ENCODE measurements at places on chromosomes 2 and 18. TPM values are rescaled to one million over a fixed set of nuclear protein-coding genes. Genes with fewer than 3 reads are reported as not detected.

- no peak overlapping the region for H3K27ac ChIP-seq
- no peaks in the 10 kb centered on the region for H3K4me1 ChIP-seq
- no peaks in the 10 kb centered on the region for H3K27me3 ChIP-seq
- peak overlapping the region; percentile 51 for H3K4me3 ChIP-seq
- DNase-seq = peak; percentile 45
- no peaks in the 10 kb centered on the region for H3K36me3 ChIP-seq
Observed at GRCh38 chr18:57437766-57438671, 2.8 kb downstream of the ONECUT2 start.

GRCh38 chr2:204255526-204255925 is 289.7 kb upstream of the PARD3B start:
- DNase-seq = no peak
- H3K4me3 ChIP-seq = no peak overlapping the region
- no peaks in the 10 kb centered on the region for H3K36me3 ChIP-seq
- H3K4me1 ChIP-seq = peaks cover 14% of the 10 kb centered on the region
- H3K27me3 ChIP-seq = no peaks in the 10 kb centered on the region

- no peaks in the 10 kb centered on the region for H3K36me3 ChIP-seq
- DNase-seq = no peak
- H3K4me3 ChIP-seq = no peak overlapping the region
- no peak overlapping the region for H3K27ac ChIP-seq
- peaks cover 11% of the 10 kb centered on the region for H3K4me1 ChIP-seq
Observed at GRCh38 chr2:195489101-195489500, 167.9 kb upstream of the SLC39A10 start.

GRCh38 chr2:23029111-23029510 is 355.9 kb upstream of the KLHL29 start:
- H3K4me1 ChIP-seq = no peaks in the 10 kb centered on the region
- no peaks in the 10 kb centered on the region for H3K27me3 ChIP-seq
- H3K36me3 ChIP-seq = no peaks in the 10 kb centered on the region
- no peak overlapping the region for H3K4me3 ChIP-seq
- DNase-seq = no peak

GRCh38 chr18:74496508-74497323 is 553 bp downstream of the CNDP2 start:
- 0 out of 2 replicates have a peak, but pooled peaks cover 4% of the 10 kb centered on the region for H3K4me1 ChIP-seq
- H3K27me3 ChIP-seq = no peaks in the 10 kb centered on the region
- no peaks in the 10 kb centered on the region for H3K36me3 ChIP-seq
- peak overlapping the region; percentile 94 for H3K4me3 ChIP-seq
- H3K27ac ChIP-seq = peak overlapping the region; percentile 96

BZW1 gene
- 478 TPM for total RNA-seq

LINC00305 gene
- not detected for total RNA-seq

GRCh38 chr2:239949075-239949474 is 76.1 kb downstream of the NDUFA10 start:
- no peak overlapping the region for H3K4me3 ChIP-seq
- H3K27ac ChIP-seq = no peak overlapping the region
- no peaks in the 10 kb centered on the region for H3K27me3 ChIP-seq
- no peaks in the 10 kb centered on the region for H3K4me1 ChIP-seq
- no peak for DNase-seq
- H3K36me3 ChIP-seq = no peaks in the 10 kb centered on the region

DNA sequence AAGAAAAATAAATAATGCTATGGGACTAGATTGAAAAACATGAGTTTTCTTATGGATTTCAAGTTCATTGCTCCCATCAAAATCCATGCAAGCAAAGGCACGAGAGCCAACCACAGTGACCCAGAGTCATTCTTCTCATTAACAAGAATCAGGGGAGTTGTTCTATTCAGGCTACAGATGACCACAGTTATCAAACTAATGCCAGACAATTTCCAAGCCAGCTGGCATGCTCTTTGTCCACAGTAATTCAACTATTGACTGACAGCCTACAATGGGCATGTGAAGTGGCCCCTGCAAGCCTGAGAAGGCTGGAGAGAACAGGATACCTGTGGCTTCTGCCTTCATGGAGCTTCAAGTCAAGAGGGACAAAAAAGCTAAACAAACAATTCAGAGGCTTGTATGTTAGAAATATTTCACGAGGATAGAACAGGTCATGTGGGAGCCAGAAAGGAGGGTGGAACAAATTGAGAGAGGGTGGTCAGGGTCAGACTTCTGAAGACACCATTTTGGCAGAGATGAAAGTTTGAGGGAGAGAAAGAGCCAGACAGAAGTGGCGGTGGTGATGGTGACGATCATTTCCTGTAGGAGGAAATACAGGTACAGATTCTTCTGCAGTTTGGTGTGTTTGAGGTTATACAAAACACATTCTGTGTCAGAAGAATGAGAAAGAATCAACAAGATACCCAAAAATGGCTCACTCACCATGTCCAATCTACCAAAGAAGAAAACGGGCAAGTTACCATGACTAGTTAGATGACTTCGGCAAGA is 732.4 kb downstream of the RNF144A start:
- H3K27me3 ChIP-seq = no peaks in the 10 kb centered on the region
- H3K27ac ChIP-seq = no peak overlapping the region
- no peak for DNase-seq
- no peaks in the 10 kb centered on the region for H3K4me1 ChIP-seq
- H3K4me3 ChIP-seq = no peak overlapping the region

HOXD12 gene
- total RNA-seq = not detected

DNA sequence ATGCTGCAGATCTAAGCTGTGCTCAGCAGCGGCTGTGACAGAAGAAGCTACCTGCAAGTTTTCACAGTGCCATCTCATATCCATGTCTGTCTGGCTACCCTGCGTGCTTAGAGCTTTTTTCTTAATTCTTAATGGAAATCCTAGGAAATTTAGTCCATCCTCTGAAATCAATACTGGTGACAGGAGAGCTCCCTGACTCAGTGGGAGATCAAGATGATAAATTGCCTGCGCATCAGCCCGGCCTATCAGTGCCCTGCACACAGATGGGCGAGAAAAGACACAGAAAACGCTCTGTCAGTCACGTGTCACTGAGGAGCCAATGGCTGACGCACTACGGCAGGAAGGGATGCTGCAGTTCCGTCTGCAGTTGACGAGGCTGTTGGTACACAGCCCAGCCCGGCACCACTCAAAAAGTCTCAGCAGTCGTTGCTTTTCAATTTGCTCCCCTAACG is 819.6 kb upstream of the FSHR start:
- H3K27ac ChIP-seq = no peak overlapping the region
- H3K27me3 ChIP-seq = no peaks in the 10 kb centered on the region
- H3K4me3 ChIP-seq = peak overlapping the region; percentile 46
- DNase-seq = peak; percentile 75

ZC3H6 gene
- total RNA-seq = 1.4 TPM

SPATA3 gene
- total RNA-seq = not detected

GRCh38 chr2:33665039-33665438 is 65.9 kb upstream of the FAM98A start:
- no peaks in the 10 kb centered on the region for H3K27me3 ChIP-seq
- no peak overlapping the region for H3K27ac ChIP-seq
- H3K36me3 ChIP-seq = no peaks in the 10 kb centered on the region
- no peaks in the 10 kb centered on the region for H3K4me1 ChIP-seq

STON1 gene
- total RNA-seq = 12.5 TPM

TSN gene
- 131 TPM for total RNA-seq

ADNP2 gene
- 39.6 TPM for total RNA-seq

GRCh38 chr18:62555135-62555534 is 32.3 kb downstream of the ZCCHC2 start:
- DNase-seq = no peak
- no peaks in the 10 kb centered on the region for H3K36me3 ChIP-seq
- no peaks in the 10 kb centered on the region for H3K27me3 ChIP-seq
- H3K27ac ChIP-seq = no peak overlapping the region
- H3K4me3 ChIP-seq = no peak overlapping the region

GRCh38 chr2:138439733-138440132 is 61.8 kb upstream of the SPOPL start:
- no peak for DNase-seq
- no peak overlapping the region for H3K4me3 ChIP-seq
- no peak overlapping the region for H3K27ac ChIP-seq
- H3K36me3 ChIP-seq = no peaks in the 10 kb centered on the region
- no peaks in the 10 kb centered on the region for H3K4me1 ChIP-seq
- no peaks in the 10 kb centered on the region for H3K27me3 ChIP-seq

DNA sequence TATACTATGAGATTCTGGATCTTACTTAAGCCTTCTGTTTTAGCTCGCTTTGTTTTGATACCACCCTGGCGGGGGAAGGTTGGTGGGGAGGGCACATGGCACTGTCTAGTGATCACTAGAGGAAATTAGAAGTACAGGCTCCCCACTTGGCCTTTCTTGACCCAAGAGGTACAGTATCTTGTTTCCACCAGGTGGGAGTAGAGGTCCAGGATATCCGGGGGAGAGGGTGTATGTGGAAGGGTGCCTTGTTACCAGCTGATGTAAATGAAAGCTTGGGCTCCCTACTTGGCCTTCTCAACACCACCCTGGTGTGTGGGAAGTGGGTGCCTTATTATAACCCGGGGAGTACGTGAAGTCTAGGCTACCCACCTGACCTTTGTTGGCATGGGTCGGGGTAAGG is 7.5 kb downstream of the GALNT1 start:
- no peaks in the 10 kb centered on the region for H3K4me1 ChIP-seq
- no peak for DNase-seq
- H3K27me3 ChIP-seq = no peaks in the 10 kb centered on the region
- no peak overlapping the region for H3K4me3 ChIP-seq
- no peak overlapping the region for H3K27ac ChIP-seq

GRCh38 chr2:241542278-241542605 is 16.3 kb upstream of the BOK start:
- H3K36me3 ChIP-seq = no peaks in the 10 kb centered on the region
- H3K27me3 ChIP-seq = no peaks in the 10 kb centered on the region
- DNase-seq = no peak
- no peak overlapping the region for H3K4me3 ChIP-seq

GRCh38 chr2:62291517-62292137 is 95.7 kb downstream of the B3GNT2 start:
- DNase-seq = no peak
- no peaks in the 10 kb centered on the region for H3K36me3 ChIP-seq
- H3K27me3 ChIP-seq = no peaks in the 10 kb centered on the region
- no peak overlapping the region for H3K4me3 ChIP-seq

DNA sequence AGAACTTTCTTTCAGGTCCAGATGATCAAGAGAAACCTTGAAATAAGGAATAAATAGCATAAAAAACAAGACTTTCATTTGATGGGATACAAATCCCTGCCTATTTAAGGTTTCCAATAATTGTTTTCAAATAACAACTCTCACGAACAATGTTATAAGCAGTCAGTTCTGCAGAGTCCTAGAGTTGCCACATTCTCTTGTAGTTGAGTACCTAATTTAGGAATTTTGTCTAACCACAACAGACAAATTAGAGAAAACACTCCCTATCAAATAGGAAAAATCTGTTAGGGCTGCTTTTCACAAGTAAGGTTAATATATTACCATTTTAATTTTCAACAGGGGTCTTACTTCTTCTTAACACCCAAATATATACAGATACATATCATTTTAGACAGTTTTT is 130.1 kb upstream of the CDH20 start:
- no peaks in the 10 kb centered on the region for H3K36me3 ChIP-seq
- no peaks in the 10 kb centered on the region for H3K27me3 ChIP-seq
- H3K4me1 ChIP-seq = no peaks in the 10 kb centered on the region
- DNase-seq = no peak
- no peak overlapping the region for H3K27ac ChIP-seq
- H3K4me3 ChIP-seq = no peak overlapping the region

GRCh38 chr2:210540900-210541289 is 15.5 kb upstream of the CPS1 start:
- no peaks in the 10 kb centered on the region for H3K27me3 ChIP-seq
- no peak overlapping the region for H3K4me3 ChIP-seq
- H3K4me1 ChIP-seq = no peaks in the 10 kb centered on the region
- no peaks in the 10 kb centered on the region for H3K36me3 ChIP-seq
- no peak for DNase-seq

Data from SJCRH30 (cell line).